ENCODE measurements at places on chromosomes 3 and 15. TPM values are rescaled to one million over a fixed set of nuclear protein-coding genes. Genes with fewer than 3 reads are reported as not detected.

DNA sequence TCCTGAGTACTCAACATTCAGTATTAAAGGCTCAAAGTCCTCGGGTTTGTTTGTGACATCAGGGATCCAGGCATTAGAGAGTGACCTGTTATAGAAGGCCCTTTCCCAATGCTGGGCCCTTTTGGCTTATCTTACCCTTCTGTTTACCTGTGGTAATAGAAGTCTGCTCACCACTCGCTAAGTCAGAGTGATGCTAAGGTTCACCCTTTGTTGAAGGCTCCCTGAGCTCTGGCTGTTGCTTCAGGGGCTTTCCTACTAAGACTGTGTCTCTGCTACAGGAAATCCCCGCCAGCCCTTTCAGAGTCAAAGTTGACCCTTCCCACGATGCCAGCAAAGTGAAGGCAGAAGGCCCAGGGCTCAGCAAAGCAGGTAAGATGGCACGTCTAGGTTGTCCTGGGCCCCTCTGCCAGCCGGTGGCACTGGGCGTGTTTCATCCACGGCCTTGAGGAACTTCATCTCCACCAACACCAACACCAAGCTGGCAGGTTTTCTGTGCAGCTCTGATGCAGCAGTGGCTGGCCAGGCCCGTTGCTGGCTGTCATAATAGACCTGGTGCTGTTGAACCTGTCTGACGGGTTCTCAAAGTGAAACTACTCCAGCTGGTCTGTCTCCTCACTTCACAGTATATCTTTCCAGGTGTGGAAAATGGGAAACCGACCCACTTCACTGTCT is 99.1 kb downstream of the DNASE1L3 start:
- no peak for DNase-seq

SLC22A13 gene
- 0.21 TPM for total RNA-seq

SNX33 gene
- 14.3 TPM for total RNA-seq

DNA sequence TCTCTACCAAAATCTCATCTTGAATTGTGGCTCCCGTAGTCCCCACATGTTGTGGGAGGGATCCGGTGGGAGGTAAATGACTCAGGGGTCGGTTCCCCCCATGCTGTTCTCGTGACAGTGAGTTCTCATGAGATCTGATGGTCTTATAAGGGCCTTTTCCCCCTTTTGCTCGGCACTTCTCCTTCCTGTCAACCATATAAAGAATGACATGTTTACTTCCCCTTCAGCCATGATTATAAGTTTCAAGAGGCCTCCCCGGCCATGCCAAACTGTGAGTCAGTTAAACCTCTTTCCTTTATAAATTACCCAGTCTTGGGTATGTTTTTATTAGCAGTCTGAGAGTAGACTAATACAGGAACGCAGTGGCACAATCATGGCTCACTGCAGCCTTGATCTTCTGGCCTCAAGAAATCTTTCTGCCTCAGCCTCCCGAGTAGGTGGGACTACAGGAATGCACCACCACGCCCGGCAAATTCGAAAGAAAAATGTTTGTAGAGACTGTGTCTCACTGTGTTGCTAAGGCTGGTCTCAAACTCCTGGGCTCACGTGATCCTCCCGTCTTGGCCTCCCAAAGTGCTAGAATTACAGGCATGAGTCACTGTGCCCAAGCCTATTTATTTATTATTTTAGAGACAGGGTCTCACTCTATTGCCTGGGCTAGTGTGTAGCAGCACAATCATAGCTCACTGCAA is 101.0 kb downstream of the ATP10A start:
- DNase-seq = no peak

DNA sequence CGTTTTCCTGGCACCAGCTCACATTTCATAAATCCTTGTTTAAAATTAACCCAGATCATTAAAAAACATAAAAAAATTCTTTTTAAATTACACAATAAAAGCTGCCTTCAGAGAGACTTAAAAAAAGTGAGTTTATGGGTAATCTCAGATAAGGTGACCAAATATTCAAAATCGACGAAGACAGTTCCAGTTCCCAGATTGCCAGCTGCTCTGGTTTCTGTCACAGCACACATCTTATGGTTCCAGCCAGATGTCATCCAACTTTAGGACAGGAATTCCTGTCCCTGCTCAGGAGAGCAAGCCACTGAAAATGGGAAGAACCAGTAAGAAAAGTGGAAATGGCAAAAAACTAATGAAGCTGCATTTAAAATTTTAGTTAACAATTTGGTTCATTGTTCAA is 15.8 kb upstream of the ZNF770 start:
- no peak for DNase-seq

GRCh38 chr15:39135989-39136388 is 444.9 kb upstream of the THBS1 start:
- no peak for DNase-seq

DNA sequence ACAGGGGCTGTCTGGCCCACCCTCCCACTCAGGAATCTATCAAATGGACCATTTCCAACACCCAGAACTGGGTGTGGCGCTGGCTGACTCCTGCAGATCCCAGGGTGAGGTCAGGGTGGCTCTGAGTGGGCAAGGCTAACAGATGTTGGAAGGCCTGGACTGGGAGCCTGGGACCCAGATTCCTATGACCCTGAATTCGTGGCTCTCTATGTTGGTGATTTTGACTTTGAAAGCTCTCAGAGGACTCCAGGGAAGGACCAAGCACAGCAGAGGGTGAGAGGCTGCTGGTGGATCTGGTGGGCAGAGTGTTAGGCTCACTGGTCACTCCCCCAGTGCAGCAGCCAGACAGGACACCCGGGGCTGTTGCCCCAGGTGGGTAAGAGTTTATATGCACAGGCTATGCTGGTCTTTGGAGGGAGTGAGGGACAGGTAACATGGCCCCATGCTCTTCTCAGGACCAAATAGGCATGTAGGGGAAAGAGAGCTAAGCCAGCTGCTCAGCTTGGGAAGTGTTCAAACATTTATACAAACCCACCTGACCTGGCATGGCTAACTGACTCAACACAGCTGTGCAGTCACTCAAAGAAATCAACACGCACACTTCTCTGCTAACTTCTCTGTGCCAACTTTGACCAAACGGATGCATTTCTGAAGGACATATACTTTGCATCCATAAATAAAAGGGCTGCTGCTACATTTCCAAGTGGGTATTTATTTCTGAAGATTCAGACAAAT is 62.6 kb upstream of the RAB6B start:
- DNase-seq = no peak

DNA sequence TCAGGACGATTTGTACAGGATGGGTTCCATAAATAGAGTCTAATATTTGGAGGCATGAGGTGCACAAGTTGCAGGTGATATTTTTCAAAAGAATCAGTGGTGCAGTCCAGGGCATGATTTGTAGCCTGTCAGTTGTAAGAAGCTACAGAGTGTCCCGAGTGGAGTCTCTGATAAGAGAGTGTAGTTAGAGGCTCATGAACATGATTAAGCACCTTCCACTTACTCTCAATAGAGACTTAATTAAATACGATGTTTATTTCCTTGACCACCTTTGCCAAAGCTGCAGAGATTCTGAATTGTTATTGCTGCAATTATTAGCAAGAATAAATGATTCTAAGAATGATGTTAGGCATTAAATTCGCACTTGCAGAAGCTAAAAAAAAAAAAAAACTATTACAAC is 218.4 kb upstream of the LRTM1 start:
- DNase-seq = no peak

GNAT1 gene
- not detected for total RNA-seq

SERPINI2 gene
- 0.71 TPM for total RNA-seq

SAMD7 gene
- total RNA-seq = not detected

GPR156 gene
- 0.29 TPM for total RNA-seq

- no peak for DNase-seq
Measured at GRCh38 chr3:51729042-51729633, 22.3 kb downstream of the GRM2 start.

- DNase-seq = no peak
Measured at GRCh38 chr15:59206623-59207183, at the start of gene LDHAL6B. TSS of gene LDHAL6B (plus strand) at chr15:59206843. CDS start at chr15:59206941, 98 bp downstream.

DNA sequence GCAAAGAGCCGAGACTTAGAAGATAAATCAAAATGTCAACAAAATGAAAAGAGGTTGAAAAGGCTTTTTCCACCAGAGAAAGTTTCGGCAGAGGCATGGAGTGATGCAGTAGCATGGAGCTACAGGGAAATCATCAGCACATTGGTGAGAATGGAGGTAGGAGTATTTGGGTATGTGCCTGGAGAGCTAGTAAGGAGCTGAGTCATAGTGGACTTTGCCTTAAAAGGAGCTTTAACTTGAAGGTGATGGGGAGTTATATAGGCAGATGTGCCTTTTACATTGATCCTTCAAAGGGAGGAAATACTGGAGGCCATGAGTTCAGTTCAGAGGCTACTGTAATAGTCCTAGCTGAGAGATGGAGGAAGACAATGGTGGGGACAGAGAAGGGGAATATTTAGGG is 44.3 kb downstream of the IL5RA start:
- DNase-seq = no peak

SUSD5 gene
- 0.60 TPM for total RNA-seq

SIDT1 gene
- 0.71 TPM for total RNA-seq

DNA sequence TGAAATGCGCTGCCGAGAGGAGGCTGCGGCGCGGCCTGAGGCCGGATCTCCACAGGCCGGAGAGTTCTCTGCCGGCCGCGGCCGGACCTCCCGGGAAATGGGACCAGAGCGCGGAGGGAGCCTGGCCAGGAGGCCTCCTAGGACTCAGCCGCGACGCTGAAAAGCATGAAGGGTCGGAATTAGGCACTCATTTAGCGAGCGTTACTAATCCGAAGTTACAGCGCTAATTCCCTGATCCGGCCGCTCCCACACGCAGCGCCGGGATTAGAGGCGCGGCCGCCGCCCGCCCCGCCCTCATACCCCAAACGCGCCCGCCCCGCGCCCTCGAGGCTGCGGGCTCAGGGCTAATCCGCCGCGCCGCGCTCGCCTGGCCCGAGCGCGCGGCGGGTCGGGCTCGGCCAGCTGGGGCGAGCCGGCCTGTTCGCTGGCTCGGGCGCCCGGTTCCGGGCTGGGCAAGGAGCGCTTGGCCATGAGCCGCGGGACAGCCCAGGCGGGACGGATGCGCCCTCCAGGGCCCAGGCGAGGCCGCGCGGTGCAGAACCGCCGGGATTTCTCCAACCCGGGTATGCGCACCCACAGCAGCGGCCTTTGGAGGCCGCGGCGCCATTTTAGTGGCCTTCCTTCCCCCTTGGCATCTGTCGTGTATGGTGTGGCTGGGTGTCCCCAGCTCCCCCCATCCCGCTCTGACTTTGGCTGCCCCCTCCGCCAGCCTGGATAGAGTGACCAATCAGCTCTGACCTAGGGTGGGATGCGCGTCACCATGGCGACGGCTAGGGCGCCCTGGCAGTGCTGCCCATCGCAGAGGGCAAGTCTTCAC is 36.8 kb upstream of the POLG start:
- DNase-seq = no peak

DNA sequence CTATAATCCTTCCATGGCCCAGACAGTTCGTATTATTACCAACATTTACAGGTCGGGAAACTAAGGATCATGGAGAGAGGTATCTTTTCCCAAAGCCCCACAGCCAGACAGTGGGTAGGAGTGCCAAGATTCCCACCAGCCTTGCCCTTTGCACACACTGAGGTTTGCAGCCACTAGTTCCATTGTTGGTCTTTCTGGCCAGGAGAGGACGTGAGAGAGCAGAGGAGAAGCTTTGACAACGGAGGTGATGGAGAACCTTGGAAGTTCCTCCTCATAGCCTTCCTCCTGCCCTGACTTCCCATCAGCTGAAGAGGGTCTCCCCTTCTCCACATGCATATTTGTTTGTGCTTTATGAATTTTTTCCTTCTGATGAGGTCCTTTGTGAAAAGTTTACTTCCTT is 50.5 kb upstream of the PLCL2 start:
- DNase-seq = no peak

DNA sequence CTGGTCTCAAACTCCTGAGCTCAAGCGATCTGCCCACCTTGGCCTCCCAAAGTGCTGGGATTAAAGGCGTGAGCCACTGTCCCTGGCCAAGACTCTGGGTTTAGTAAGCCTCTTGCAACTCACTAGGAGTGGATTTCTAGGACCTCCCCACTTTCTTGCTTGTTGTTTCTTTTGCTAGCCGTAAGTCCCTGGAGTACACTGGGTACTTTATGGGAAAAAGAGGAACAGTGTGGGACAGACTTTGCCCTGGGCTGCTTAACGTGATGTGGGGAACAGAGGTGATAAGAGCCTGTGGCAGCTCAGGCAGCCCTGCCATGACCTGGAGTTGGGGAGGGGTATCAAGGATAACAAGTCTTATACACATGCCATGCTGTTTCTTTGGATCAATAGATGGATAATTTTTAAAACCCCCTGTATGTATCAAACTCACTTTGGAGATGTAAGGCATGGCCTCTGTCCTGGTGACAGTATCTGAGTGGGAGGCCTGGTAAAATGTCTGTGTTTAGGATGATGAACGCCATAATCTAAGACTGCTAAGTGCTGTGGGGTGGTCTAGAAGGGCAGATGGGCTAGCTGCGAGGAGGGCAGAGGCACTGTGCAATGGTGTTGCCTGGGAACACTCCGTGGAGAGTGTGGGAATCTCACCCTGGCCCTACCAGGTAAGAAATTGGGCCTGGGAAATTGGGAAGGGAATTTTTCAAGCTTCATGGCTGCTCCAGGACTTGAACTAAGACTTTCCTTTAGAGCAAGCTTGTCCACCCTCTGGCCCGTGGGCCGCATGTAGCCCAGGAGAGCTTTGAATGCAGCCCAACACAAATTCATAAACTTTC is 54.8 kb downstream of the SMAD3 start:
- no peak for DNase-seq

GP5 gene
- total RNA-seq = 0.21 TPM

NANOGP8 gene
- not detected for total RNA-seq

- DNase-seq = no peak
Measured at GRCh38 chr15:80825361-80826030, 46.3 kb downstream of the CEMIP start.

RASGRP1 gene
- 1.0 TPM for total RNA-seq
